ENCODE measurements at places on chromosomes 3 and 15. TPM values are rescaled to one million over a fixed set of nuclear protein-coding genes. Genes with fewer than 3 reads are reported as not detected.

Gene TAMM41
- total RNA-seq, result 25.8 TPM

Gene MUSTN1
- total RNA-seq, result not detected

Gene SV2B
- total RNA-seq, result 0.02 TPM

Gene PEX5L
- 0.04 TPM for total RNA-seq

Gene HAPLN3
- total RNA-seq, result 75.4 TPM

Gene NR1I2
- total RNA-seq, result 0.10 TPM

Gene NRG4
- not detected for total RNA-seq

Gene PAQR9
- total RNA-seq, result not detected

Gene SPINT1
- 2.9 TPM for total RNA-seq

Gene MKRN2OS
- total RNA-seq, result not detected

Gene RNF123
- 49.2 TPM for total RNA-seq

Gene KBTBD13
- total RNA-seq, result not detected

Gene STAC
- 0.15 TPM for total RNA-seq

Gene SLTM
- total RNA-seq, result 116 TPM
